ENCODE measurements at places on chromosomes 16 and 17. TPM values are rescaled to one million over a fixed set of nuclear protein-coding genes. Genes with fewer than 3 reads are reported as not detected.

CDC42EP4 gene
- total RNA-seq = 38.5 TPM

EPN3 gene
- total RNA-seq = 0.66 TPM

NPEPPS gene
- total RNA-seq = 194 TPM

KRT33B gene
- not detected for total RNA-seq

CLDN7 gene
- 142 TPM for total RNA-seq

TNP2 gene
- not detected for total RNA-seq

CRLF3 gene
- total RNA-seq = 31.2 TPM

ATP2C2 gene
- 3.0 TPM for total RNA-seq

DPEP2 gene
- total RNA-seq = not detected

CHST4 gene
- total RNA-seq = 3.2 TPM

TEX14 gene
- total RNA-seq = not detected

CSH1 gene
- not detected for total RNA-seq

PSMD3 gene
- total RNA-seq = 161 TPM

CBFA2T3 gene
- total RNA-seq = 0.97 TPM

IST1 gene
- total RNA-seq = 320 TPM

ACSM2A gene
- total RNA-seq = not detected

CASKIN2 gene
- 27.1 TPM for total RNA-seq

SCN4A gene
- 3.7 TPM for total RNA-seq

VPS35 gene
- 80.3 TPM for total RNA-seq

FOXO3B gene
- total RNA-seq = 10.7 TPM

HSD17B2 gene
- total RNA-seq = not detected

TP53TG3B gene
- not detected for total RNA-seq

NOD2 gene
- 0.46 TPM for total RNA-seq

C16orf89 gene
- 0.34 TPM for total RNA-seq

TGFB1I1 gene
- 12.6 TPM for total RNA-seq

UNK gene
- 32.1 TPM for total RNA-seq

KCNG4 gene
- not detected for total RNA-seq

COX6A2 gene
- not detected for total RNA-seq

MYH13 gene
- total RNA-seq = not detected

ZNF469 gene
- total RNA-seq = 0.68 TPM

CDH8 gene
- 14.7 TPM for total RNA-seq

TMEM92 gene
- 73.6 TPM for total RNA-seq

C16orf96 gene
- total RNA-seq = 1.5 TPM

NOS2 gene
- 0.23 TPM for total RNA-seq

TIGD7 gene
- total RNA-seq = 2.8 TPM

KRT32 gene
- not detected for total RNA-seq

CES5A gene
- total RNA-seq = 0.16 TPM

CIAPIN1 gene
- 85.5 TPM for total RNA-seq

TOP2A gene
- total RNA-seq = 173 TPM

TSPOAP1 gene
- total RNA-seq = 31.3 TPM

STX1B gene
- total RNA-seq = 3.2 TPM

JPH3 gene
- total RNA-seq = 39.1 TPM

GLIS2 gene
- total RNA-seq = 9.0 TPM

CYB561 gene
- total RNA-seq = 25.6 TPM

DNAAF8 gene
- 0.64 TPM for total RNA-seq

SDR42E2 gene
- not detected for total RNA-seq

CFAP97D1 gene
- total RNA-seq = 0.21 TPM

CCL22 gene
- not detected for total RNA-seq

XYLT1 gene
- total RNA-seq = 21.4 TPM

NTN3 gene
- 0.52 TPM for total RNA-seq

CEP295NL gene
- total RNA-seq = 0.97 TPM

AOC3 gene
- total RNA-seq = 0.99 TPM

PNMT gene
- total RNA-seq = not detected

HEATR9 gene
- not detected for total RNA-seq

HOXB7 gene
- total RNA-seq = not detected

HBZ gene
- not detected for total RNA-seq

SLC38A8 gene
- total RNA-seq = not detected

KRT33A gene
- total RNA-seq = not detected

All from endodermal cell (in vitro differentiated cells).